ENCODE measurements at places on chromosomes 12 and 14. TPM values are rescaled to one million over a fixed set of nuclear protein-coding genes. Genes with fewer than 3 reads are reported as not detected.

DNA sequence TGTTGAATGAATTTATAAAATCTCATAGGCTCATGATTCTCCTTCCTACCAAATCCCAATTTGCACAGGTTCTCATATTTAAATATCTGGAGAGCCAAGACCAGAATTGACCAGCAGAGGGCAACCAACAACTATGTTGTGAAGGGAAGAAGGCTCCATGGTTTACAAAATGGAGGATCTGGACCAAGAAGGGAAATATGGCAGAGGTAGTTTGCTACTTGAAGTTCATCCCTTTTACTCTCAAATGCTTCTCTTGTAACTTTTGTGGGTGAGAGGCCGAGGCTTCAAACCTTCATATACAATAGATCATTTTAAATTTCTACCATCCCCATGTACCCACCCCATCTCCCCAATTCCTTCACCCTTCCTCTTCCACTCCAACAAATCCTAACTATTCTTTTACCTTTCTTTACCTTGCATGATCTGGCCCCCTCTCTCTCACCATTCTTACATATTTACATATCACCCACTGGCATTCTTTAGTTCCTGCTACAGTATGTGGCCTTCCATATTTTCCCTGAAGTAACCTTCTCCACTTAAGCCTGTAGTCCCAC lies 3.8 kb upstream of the SMARCC2 start:
- DNase-seq = no peak

GRCh38 chr12:117749431-117749830 lies 219.4 kb downstream of the KSR2 start:
- no peak for DNase-seq

- DNase-seq = no peak
Observed at GRCh38 chr12:54588890-54589267, 420 bp upstream of the PPP1R1A start.

GRCh38 chr12:112190231-112191025 lies 65.1 kb downstream of the TRAFD1 start:
- DNase-seq = no peak

DNA sequence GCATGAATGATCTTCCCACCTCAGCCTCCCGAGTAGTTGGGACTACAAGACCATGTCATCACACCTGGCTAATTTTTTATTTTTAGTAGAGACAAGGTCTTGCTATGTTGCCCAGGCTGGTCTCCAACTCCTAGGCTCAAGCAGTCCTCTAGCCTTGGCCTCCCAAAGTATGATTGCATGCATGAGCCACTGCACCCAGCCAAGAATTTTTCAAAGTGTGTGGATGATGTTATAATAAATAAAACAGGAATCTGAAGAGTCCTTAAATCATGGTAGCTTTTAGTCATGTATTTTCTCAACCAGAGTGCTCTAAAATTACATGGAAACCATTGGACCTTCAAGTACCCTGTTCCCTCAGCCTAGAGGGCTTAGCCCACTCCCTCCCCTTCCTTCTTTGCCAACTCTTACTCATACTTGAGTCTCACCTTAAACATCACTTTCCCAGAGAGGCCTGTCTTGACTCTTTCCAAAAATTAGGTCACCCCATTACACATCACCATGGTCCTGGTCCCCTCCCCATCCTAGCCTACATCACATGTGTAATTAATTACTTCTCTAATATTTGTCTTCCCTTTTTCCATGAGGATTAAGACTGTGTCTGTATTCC lies 52.2 kb upstream of the BICDL1 start:
- no peak for DNase-seq

- peak; percentile 31 for DNase-seq
Observed at GRCh38 chr12:76346798-76347420, 1.3 kb downstream of the BBS10 start.

GRCh38 chr14:78316052-78316451 lies 145.9 kb downstream of the NRXN3 start:
- DNase-seq = no peak

DNA sequence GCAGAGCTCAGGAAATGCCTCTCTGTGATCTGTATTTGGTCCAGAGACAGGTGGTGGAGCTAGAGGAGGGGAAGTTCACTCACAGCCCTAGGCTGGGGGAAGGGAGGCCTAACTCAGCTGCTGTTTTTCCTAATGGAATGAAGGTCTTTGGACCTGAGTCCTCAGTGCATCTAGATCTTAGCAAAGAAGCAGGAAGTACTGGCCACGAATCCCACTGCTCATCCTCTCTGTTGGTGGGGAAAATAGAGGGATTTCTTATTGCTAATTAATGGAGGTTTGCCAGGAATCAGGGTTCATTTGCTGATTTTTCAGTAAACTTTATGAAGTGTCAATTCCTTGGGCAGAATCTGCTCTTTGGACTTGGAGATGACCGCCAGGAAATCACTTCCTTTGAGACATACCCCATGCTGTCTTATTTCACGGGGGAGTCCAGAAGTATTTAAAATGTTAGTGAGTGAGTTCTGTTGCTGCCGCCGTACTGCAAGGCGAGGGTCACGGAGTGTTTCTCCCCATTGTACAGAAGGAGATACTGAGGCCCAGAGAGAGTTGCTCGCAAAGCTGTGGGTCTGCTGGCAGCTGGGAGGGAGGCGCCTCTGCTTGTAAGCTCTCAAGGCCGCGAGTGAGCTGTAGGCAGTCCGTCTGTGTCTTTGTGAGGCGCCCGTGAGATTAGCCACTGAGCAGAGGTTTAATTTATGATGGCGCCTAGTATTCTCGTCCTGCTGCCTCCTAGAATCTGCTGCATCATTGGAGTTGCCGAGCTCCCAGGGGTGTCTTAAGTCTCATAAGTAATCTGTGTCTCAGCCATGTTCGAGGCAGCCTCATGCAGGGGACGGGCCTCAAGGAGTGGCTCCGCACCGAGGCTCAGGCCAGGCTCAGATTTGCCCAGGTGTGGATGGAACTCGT lies 88.2 kb downstream of the TSPAN9 start:
- no peak for DNase-seq

GRCh38 chr14:100880271-100881101 lies 23.0 kb downstream of the RTL1 start:
- DNase-seq = no peak

DNA sequence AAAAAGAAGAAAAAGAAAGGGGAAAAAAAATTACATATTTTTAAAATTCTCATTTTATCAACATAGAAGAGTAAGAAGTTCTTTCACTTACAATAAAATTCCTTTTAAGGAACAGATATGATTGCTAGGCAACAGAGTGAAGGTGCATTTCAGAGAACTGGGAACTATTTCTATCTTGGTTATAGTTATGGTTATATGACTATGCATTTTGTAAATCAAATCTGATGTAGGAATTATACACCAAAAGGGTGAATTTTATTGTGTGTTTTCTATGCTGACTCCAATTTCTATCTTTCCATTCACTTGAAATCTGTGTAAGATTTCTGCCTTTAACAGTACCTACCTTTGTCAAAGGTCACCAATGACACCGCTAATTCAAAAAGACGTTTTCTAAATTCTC lies 50.1 kb downstream of the HNRNPC start:
- no peak for DNase-seq

DNA sequence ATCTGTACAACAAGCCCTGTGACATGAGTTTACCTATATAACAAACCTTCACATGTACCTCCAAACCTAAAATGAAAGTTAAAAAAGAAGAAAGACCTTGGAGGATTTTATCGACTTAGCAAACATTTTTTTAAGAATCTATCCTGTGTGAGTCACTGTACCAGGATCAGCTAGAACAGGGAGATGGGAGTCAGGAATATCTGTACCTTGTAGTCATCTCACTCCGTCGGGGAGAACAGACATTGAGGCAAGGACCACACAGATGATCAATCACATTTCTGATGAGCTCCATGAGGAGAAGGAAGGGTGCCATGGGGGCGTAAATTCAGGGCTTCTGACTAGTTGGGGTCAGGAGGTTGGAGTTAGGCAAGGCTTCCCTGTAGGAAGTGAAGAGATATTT lies 310.6 kb downstream of the VRK1 start:
- no peak for DNase-seq

- no peak for DNase-seq
Observed at GRCh38 chr14:83816761-83817160, 1713.2 kb upstream of the FLRT2 start.

- no peak for DNase-seq
Observed at GRCh38 chr12:17137396-17137795, 531.4 kb upstream of the LMO3 start.

DNA sequence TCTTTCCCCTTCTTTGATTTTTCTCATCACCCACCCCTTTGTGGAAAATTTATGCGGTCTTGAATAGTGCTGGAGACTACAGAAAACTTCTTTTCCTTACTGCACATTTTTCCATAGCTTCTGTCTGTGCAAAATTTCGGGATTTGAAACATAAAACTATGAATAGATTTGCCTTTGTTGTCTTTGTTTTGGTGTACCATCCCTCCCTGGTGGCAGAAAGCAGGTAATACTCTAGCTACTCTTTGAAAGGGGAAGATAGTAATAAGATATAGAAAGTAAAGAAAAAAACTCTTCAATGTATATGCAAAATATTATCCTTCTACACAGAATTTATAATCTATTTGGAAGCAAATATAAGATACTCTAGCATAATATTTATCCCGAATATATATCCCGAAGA lies 79.1 kb upstream of the LMO3 start:
- DNase-seq = no peak

GRCh38 chr12:64720884-64721283 lies 38.3 kb downstream of the GNS start:
- DNase-seq = no peak

GRCh38 chr12:29943683-29944082 lies 159.9 kb upstream of the TMTC1 start:
- DNase-seq = no peak

- no peak for DNase-seq
Observed at GRCh38 chr12:9626821-9627220, 19.1 kb upstream of the KLRB1 start.

DNA sequence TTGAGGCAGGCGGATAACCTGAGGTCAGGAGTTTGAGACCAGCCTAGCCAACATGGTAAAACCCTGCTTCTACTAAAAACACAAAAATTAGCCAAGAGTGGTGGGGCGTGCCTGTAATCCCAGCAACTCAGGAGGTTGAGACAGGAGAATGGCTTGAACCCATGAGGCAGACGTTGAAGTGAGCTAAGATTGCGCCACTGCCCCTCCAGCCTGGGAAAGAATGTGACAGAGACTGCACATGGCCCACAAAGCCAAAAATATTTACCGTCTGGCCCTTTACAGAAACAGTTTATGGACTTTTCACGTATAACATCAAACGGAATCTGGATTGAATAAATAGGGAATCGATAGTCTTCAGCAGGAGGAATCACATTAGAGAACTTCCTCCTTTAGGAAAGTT lies 3.5 kb downstream of the RSRC2 start:
- no peak for DNase-seq

DNA sequence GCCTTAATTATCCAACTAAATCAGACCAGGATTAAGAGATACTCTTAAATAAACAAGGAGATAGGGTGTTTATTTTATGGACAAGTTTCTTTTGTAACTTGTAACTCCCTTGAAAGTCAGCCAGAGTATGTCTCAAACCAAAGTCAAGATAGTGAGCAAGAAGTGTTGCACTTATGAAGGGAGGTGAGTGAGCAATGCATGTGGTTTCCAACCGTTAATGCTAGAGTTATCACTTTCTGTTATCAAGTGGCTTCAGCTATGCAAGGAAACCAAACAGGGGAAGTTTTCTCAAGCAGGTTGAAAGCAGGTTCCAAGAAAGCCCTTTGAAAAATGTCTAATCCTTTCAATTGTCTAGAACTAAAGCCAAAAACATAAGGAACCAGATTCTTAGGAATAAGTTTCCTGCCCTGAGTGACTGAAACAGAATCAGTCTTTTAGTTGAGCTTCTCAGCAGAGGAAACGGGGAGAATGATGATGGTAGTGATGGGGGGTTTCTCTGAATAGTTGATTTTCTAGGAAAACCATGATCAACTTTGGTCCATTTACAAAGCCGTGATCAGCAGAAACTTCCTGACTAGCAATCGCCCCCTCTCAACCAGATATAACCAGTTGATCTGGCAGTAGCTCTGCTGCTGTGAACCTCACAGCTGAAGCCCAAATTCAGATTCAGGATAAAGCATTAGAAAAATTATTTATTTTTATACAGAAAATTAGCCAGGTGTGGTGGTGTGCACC lies 128.4 kb downstream of the DAD1 start:
- DNase-seq = no peak

- no peak for DNase-seq
Observed at GRCh38 chr14:102516531-102517391, 7.2 kb upstream of the ANKRD9 start.

DNA sequence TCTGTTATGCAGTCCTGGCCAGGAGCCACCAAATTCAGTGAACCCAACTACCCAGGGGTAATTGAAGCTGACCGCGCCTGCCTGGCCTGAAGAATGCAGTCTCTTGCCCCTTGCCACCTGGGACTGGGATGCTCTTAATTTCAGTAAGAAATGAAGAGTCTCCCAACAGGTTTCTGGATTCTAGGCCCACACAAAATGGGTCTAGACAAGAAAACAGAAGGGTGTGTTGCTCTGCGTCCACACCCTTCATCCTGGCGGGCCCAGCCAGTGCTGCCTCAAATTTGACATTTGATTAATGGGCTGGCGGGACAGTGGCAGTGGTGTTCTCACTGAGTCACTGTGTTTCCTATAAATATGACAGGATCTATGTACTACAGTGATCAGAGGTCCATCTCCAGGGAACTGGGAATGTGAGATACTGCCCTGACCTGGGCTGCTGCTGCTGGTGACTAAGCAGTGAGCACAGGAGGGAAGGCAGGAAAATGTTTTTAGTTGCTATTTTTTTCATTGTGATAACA lies 6.5 kb downstream of the TMEM253 start:
- no peak for DNase-seq

DNA sequence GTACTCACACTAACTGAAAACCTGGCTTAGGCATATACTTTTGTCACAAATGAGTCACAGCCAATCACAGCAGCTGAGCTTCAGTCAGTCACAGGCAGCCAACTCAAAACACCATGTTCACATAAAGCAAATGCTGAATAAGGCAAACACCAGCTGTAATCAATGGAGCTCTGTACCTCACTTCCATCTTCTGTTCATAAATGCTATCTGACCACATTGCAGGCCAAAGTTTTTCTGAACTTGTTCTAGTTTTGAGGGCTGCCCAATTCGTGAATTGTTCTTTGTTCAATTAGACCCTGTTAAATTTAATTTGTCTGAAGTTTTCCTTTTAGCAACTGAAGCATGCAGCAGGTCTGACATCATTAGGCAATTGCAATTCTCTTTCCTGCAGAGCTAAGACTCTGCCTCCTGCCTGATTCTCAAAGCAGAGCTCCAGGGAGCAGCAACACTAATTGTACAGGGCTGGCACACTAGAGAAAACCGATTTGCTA lies 129.9 kb downstream of the WIF1 start:
- DNase-seq = peak; percentile 21

- DNase-seq = no peak
Observed at GRCh38 chr14:28886940-28887339, 120.4 kb downstream of the FOXG1 start.

- no peak for DNase-seq
Observed at GRCh38 chr14:71235875-71236274, 328.6 kb downstream of the PCNX1 start.

Gene KERA
- not detected for total RNA-seq

Gene TUNAR
- 0.27 TPM for total RNA-seq

Gene HPD
- total RNA-seq = not detected

Gene HOXC11
- 0.96 TPM for total RNA-seq

Measured in kidney epithelial cell (primary cell).